Activated CD8-positive, alpha-beta memory T cell treated with anti-CD3 and anti-CD28 coated beads, Interleukin-2, amount 50 U/mL, for 4 hours (primary cell): ENCODE measurements at places on chromosomes 13 and 19.

DNA sequence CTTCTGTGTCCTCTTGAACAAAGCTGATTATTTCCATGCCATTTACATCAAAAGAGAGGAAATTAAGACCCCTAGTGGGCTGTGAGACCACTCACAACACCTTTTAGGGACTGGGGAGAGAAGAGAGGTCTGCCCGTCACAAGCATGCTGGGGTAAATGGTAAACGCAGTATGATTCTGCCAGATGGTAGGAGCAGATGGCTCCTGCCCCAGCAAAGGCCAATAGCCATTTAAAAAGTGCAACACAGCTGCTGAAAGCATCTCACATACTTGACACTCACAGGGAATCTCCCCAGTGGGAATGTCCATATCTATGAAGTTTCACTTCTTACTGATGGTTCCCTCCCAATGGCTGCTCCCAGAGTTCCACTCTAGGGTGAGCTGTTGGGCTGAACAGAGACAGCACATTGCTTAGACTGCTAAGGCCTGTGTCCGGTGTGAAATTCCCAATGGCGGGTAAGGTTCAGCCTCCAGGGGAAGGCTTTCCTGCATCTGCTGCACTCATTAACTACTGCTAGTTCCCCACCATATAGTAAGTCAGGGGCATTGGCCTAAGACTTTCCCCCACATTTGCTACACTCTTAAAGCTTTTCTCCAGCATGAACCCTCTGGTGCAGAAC, 7.4 kb downstream of the ZNF671 start:
- no peak for DNase-seq

GRCh38 chr19:3866910-3867638, 1.8 kb downstream of the ZFR2 start:
- no peak for DNase-seq

DNA sequence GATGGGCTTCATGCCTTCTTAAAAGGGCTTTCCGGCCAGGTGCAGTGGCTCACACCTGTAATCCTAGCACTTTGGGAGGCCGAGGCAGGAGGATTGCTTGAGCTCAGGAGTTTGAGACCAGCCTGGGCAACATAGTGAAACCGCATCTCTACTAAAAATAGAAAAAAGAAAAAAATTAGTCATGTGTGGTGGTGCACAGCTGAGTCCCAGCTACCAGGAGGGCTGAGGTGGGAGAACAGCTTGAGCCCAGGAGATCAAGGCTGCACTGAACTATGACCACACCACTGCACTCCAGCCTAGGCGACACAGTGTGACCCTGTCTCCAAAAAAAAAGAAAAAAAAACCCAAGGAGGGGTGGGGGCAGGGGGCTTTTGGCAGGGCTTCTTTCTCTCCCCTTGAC, 7.2 kb downstream of the CARS2 start:
- DNase-seq, result no peak

DNA sequence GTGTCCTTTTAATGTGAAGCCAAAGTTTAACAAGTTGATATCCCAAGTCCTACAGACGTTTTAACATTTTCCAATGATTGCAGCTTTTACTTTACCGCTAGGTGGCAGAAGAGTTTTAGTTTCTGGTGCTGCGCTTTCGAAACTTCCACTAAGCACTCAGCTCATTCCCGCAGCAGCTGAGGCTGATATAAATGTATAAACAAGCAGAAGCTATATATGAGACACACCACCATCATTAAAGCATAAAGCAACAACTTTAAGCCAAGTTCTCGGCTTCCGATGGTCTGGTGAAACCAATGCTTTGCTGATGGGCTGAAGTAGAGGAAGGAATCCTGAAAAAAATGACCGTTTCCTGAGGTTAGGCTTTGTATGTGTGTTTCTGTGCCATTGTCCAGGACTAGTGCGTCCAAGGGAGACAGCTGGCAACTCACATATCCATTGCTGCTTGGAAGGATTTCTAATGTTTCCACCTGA, 753.9 kb downstream of the OLFM4 start:
- no peak for DNase-seq

DNA sequence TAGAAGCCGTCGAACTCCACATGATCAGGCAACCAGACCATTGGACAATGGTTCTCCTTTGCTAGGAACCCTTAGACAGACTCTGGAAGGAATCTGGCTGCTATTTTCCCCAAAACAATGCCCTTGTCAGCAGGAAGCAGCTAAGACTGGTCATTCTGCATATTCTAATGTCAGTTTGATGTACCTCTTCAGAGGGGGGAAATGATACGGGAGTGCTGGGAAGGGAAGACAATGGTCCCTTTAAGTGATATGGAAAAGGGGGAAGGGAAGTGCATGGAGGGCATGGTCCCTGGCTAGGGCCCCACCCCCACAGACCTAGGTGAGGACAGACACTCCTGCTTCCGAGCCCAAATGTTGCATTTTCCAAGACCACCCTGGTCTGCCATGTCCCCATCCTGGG, 389.0 kb upstream of the SLITRK6 start:
- no peak for DNase-seq
